ENCODE measurements at places on chromosomes 1 and 21. TPM values are rescaled to one million over a fixed set of nuclear protein-coding genes. Genes with fewer than 3 reads are reported as not detected.
A peak's percentile ranks its signal among the peaks of the same experiment; 100 is the strongest.

DNA sequence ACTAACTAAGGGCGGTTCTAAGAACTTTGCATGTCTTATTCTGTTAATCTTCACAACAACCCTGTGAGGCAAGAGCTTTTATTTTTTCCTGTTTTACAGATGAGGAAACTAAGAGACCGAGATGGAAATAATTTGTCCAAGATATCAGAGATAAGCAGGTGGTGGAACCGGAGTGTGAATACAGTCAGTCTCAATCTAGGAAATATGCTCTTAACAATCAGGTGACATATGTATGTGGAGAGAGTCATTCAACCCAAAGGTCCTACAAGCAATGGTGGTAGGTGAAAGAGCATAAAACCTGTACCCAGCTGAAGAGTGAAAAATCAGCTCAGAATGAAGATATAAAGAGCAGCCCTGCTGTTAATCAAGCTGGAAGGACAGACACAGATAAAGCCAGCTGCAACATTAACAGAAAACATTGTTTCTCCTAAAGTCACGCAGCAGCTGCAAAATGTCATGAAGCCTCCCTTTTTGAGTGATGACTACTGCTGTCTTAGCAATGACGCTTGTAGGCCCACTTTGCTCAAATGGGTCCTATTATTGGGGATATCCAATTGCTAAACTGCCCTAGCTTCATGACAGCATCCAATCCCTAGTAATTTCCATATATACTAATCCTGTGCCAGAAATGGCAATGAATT, 30.5 kb upstream of the FCAMR start:
- DNase-seq: no peak

- DNase-seq: no peak
Measured at GRCh38 chr1:1074631-1075147, 583 bp upstream of the RNF223 start.

DNA sequence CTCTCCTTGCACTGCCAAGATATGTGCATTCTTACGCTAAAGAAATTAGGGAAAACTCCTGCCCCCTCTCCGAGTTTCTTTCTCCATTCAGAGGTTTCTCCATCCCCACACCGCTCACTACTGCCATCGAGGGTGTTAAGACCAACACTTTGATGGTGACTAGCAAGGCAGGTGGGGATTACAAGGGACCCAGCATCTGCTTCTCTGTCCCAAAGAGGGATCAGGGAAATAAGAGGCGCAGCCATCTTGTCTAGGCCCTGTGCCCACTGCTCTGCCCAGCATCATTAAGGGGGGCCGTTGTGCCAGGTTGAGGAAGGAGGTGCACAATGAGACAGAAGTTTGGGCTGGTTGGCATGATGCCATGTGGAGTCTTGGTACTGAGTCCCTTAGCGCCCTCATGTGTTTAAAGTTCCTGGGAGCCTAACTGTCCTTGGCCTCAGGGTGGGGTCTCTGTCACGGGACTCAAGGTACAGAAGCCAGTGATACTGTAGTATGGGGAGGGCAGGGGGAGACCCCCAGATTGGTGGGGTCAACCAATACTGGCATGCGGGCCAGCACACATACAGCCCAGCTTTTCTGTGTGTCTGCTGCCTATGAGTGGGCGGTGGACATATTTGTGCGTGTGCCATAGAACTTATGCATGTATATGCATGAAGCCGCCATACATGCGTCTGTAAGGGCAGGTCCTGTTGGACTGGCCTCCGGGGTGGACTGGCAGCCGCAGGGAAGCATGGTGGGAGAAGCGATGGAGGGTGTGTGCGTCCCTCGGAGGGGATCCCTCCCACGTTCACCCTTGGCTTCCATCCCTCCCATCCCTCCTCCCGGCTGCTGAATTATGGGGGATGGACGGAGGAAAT, 5.5 kb downstream of the EFNA3 start:
- DNase-seq: peak; percentile 44

The LCE1F gene
- total RNA-seq: not detected

DNA sequence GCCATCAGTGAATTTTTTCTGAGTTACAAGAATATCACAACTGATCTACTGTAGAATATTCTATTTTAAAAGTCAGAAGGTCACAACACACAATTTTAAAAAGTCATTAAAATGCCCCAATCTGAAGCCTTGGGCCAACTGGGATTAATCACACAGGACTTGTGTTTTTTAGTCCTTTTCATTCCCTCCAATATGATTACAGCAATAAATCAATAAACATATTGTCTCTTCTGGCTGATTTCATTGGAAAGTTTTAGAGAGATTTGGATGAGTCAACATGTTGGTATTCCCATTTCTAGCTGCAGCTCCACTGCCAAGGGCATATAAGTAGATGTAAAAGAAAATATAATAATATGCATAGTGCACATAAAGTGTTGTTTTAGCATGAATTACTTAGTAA, 85.8 kb downstream of the NIBAN1 start:
- DNase-seq: no peak

DNA sequence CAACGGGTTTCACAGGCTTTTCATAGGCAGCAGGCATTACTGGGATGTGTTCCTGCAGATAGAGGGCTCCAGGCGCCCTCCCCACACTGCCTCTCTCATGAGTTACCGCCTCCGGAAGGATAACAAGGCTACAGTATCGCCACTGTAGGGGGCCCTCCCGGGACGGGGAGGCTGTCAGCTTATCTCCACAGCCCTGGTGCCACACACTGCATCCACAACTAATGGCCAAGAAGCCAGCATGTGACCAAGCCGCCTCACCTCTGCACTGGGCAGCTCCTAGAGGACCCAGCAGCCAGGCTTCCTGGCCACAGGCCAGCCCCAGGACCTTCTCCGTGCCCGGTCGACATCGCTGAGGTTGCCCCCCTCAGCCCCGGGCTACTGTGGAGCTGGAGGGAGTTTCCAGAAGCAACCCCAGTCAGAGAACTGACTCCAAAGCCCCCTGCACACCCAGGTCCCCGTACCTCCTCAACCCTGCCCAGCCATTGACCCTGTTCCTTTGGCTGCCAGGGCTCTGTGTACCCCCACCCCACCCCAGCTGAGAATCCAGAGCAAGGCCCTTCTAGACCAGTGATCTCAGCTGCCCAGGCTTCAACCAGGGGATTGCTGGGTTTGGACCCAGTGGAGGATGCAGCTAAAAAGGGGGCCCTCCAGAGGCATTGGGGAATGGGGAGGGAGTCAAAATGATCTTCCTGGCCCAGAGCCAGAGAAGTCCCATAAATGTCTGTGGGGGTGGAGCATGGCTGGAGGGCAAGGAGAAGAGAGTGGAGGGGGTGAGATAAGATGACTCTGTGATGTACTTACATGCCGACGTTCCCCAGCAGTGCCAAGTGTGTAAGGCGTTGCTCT, 45.0 kb downstream of the NEK2 start:
- peak; percentile 83 for DNase-seq

GRCh38 chr1:222117809-222118208, 375.9 kb upstream of the DUSP10 start:
- DNase-seq: no peak

GRCh38 chr1:115976062-115976920, at the start of gene SLC22A15:
Gene SLC22A15, plus strand, starts transcription at chr1:115976513. Its CDS starts 115 bp downstream, at chr1:115976628.
- no peak for DNase-seq

The GNAT2 gene
- 0.20 TPM for total RNA-seq

Measured in HepG2 (cell line).